Left renal cortex interstitium (tissue), 4 donors: ENCODE measurements at places on chromosomes 3 and 15.
A peak's percentile ranks its signal among the peaks of the same experiment; 100 is the strongest.

GRCh38 chr3:106588739-106589138 lies 719.9 kb upstream of the CBLB start:
- DNase-seq, result no peak

DNA sequence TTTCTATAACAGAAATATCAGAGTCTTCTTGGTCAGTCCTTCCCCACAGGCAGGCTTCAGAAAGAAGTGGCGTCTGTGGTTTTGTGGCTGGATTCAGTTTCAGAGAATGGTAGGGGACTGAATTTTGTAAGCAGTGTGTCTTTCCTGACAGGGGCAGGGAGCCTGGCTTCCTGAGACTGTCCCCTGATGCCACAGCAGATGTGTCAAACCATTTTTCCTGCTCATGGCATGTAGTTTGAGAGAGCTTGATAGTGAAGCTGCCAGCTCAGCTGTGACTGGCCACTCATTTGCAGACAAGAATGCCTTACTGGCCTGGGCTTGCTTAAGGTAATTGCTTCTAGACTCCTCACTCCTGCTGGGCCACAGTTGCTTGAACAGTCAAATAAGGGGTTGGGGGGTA lies 26.4 kb downstream of the LARS2 start:
- DNase-seq, result no peak

- DNase-seq, result no peak
Measured at GRCh38 chr3:108518895-108519294, 8.5 kb upstream of the MYH15 start.

GRCh38 chr3:175374705-175375104 lies 515.6 kb downstream of the NAALADL2 start:
- no peak for DNase-seq

DNA sequence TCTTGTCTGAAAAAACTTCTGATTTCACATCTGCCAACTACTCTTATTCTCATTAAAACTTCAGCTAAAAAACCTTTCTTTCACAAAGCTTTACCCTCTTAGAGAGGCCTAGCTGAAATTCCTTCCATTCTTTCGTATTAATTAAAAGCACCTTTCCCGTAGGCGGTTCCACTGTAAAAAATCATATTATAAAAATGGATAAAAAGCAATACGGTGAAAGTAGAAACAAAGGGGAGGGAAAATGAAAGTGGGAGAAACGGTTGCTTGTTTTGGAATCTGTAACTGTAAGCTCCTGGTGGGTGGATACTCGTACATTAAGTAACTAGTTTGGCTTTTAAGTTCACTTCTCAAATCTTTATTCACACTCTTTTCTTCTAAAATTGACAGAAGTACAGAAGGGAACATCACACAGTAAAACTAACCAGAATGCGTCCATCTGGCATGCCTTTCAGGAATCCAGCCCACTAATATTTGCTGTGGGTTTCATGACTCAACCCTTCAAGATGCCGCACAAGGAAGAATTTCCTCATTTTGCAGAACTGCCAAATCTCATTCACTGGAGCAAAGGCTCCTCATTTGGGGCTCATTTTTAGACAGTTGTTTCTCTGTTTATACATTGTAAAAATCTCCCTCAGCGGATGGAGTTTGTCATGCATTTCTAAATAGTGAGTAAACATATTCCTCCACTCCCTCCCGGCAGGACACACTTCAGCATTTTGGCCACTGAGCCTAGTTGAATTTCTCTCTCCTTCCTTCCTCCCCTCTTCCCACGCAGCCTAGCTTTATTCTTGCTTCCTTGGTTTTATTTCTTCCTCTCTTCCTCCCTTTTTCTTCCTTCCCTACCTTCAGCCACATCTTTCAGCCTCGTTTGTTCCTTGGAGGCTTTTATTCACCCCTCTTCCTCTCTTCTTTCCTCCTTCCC lies 419.5 kb upstream of the NAALADL2 start:
- DNase-seq, result peak; percentile 58

GRCh38 chr3:15787941-15788340 lies 9.8 kb downstream of the ANKRD28 start:
- DNase-seq, result no peak

DNA sequence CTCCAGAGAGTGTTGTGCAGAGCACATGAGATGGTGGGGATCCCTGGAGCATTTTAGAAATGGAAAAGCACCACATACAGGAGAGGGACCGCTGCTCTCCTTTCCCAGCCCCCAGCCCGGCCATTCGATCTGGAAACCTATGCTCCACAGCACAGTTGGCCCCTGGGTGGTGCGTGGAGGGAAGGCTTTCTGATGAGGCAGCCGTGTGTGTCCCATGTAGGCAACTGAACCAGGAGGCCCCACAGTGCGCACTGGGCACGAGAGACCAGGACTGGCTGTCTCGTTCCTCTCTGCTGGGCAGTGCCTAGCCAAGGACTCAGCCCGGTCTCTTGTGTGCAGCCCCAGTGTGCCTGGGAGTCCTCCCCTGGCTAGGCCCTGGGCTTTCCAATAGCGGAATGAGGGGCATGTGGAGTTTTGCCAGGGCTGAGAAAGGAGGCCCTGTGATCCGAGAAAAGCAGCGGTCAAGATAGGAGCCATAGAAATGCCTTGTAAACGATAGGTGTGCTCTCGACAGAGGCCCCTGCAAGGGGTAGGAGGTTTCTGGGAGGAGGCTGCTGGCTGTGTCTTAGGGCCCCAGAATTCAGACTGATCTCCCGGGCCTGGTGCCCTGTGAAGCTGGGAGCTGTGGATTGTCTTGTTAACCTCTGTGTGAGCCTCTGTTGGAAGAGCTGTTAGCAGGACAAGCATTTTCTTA lies 39.0 kb downstream of the CHDH start:
- no peak for DNase-seq

DNA sequence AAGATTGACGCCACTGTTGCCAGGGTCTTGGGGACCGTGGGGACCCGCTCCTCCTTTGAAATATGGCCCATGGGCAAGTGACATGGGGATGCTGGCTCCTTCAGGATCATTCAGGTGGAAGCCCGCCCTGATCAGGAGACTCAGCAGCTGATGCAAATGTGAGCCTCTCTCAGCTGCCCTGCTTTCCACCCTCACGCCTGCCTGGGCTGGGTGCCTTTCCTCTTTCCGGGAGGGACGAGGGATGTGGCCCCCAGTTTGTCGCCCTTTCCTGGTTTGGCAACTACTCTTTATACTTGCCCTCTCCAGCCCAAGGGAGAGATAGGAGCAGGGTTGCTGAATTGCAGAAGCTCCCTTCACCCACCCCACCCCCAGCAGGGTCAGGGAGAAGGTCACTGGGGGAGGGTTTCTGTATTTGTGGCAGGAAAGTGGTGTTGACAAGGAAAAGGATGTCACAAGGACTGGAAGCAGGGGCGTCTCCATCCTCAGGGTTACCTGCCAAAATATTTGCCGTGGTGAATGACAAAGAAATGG lies 21.8 kb downstream of the DNASE1L3 start:
- no peak for DNase-seq
